RWPE1 (cell line): ENCODE measurements at places on chromosomes 11 and 22.

DNA sequence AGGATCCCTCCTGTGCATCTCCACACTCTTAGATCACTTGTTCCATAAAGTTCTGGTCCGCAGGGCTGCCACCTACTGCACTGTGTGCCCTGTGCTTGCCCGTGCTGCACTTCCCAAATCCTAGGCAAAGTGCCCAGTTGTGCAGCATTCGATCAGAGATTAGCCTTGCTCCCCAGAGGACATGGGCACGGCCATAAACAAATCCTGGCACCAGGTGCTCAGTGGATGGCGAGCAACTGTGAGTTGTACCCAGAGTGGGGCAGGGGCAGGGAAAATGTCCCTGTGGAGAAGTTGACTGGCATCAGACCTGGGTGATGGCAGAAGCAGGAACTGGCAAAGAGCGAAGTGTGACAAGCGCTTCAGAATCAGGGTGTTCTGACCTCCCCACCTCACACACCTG is 4.7 kb downstream of the FADS2 start:
- no peak for DNase-seq

GRCh38 chr11:61266602-61267001 is 25.6 kb downstream of the PGA5 start:
- DNase-seq: no peak

- DNase-seq: no peak
Measured at GRCh38 chr22:22400099-22400498, 108.4 kb downstream of the ZNF280B start.

DNA sequence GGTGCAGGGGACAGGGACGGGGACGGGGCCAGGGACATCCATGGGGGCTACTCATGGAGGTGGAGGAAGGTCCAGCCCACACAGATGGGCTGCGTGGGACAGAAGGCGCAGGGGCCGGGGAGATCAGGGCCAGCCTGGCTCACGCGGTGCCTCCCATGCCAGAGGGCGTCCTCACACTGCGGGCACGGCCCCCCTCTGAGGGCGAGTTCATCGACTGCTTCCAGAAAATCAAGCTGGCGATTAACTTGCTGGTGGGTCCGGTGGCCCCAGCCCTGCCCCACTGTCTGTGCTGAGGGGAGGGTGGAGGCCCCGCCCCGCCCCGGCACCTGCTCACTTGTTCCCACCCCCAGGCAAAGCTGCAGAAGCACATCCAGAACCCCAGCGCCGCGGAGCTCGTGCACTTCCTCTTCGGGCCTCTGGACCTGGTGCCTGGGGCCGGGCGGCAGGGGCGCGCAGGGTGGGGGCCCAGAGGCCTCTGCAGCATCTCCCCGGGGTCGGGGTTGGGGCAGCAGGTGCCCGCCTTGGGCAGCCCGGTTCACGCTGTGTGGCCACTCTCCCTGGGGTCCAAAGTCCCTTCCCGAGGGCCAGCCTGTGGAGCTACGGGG is 15.8 kb downstream of the EPS8L2 start:
- DNase-seq: no peak

GRCh38 chr11:79400717-79401330 is 40.0 kb downstream of the TENM4 start:
- peak; percentile 48 for DNase-seq

DNA sequence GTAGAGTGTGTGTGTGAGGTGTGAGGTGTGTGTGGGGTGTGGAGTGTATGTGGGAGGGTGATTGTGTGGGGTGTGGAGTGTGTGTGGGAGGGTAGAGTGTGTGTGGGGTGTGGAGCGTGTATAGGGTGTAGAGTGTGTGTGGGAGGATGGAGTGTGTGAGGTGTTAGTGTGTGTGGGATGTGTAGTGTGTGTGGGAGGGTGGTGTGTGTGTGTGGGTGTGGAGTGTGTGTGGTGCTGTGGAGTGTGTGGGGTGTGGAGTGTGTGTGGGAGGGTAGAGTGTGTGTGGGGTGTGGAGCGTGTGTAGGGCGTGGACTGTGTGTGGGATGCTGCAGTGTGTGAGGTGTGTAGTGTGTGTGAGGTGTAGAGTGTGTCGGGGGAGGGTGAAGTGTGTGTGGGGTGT is 356.1 kb downstream of the CADM1 start:
- no peak for DNase-seq

DNA sequence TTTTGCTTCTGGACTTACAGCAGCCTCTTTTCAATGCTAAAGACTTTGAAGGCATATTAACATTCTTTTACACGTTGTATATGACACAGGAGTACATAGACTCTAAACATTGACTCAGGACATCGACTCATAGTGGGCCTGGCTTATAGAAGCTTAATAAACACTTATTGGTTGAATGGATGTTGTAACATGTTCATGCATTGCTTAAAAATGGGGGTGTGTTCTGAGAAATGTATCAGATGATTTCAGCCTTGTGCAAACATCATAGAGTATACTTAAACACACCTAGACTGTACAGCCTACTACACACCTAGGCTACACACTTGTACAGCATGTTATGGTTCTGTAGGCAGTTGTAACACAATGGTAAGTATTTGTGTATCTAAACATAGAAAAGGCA is 17.9 kb downstream of the TTC17 start:
- peak; percentile 79 for DNase-seq

- DNase-seq: no peak
Measured at GRCh38 chr11:70915158-70915985, 337.0 kb downstream of the SHANK2 start.

DNA sequence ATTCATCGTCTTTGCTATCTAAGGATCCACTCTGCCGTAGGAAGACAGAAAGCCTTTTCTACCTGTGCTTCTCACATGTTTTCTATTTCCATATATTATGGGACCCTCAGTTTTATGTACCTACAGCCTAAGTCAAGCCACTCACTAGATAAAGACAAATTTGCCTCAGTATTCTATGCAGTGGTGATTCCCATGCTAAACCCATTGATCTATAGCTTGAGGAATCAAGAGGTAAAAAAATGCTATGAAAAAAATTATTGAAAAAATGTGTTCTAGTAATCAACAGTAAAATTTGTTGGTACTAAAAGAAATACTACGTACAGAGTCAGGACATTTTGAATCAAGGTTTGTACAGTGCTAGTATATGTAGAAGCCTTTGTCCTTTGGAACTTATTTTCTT is 18.1 kb upstream of the OR5AL1 start:
- DNase-seq: no peak

DNA sequence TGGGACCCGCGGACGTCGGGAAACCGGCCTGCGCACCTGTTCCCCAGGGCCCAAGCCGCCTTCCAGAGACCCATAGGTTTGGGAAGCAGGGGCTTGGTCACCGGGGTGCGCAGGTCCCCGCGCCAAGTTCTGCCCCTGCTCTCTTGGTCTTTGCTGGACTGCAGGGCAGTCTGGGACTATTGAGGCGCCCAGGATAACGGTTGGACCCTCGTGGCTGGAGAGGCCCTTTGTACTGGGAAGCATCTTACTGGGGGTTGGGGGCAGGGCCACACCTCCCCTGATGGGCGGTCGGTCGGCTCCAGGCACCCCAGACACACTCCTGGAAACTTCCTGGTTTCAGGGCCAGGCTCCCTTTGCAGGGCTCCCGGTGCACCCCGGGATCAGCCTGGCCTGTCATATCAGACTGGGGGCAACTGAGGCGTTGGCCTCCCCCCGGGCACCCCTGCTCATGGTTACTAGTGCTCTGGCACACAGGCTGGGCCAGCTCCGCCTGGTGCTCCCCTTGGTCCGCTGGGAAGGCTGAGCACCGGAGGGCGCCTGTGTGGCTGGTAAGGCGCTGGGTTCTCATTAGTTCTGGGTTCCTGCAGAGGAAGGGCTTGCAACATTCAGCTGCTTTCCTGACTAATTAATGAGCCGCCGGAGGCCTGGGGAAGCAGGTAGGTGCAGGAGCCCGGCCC is 1250.5 kb downstream of the BRD1 start:
- DNase-seq: no peak

GRCh38 chr11:64100782-64101353 is 65.0 kb downstream of the MACROD1 start:
- no peak for DNase-seq

GRCh38 chr11:64318766-64319761 is 1.1 kb downstream of the PRDX5 start:
- no peak for DNase-seq

- peak; percentile 75 for DNase-seq
Measured at GRCh38 chr11:86524620-86525352, 147.6 kb downstream of the ME3 start.

DNA sequence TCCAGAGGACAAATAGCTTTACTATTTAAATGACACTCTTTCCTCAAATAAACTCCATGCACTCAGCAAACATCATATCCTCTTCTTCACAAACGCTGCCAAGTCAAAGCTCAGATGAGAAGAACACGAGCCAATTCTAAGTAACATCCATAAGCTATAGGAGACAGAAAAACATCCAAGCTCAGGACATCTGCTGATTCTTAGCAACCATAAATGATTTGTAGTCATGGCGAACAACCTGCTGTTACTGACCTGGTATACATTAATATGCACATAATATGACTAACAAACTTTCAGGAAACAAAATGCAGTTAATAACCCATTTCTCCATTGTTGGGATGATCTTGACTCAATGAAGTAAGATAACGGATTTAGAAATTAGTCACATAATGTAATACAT is 6.7 kb downstream of the GALNT18 start:
- no peak for DNase-seq

DNA sequence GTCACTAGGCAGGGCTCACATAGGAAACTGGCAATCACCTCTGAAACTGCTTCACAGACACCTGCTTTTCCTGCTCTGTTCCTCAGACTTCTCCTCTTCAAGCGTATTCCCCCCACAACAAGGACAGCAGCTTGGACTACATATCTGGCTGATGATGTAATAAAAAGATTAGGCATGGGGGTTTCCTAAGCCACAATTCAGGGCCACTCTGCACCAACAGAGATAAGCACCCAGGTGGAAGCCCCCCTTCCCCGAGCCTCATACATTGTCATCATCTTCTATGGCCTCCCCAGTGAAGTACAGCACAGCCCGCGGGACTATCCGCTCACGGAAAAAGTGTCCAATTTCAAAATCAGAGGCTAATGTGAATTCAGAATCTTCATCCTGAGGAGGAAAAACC is 25.0 kb upstream of the PHLDA2 start:
- DNase-seq: no peak

DNA sequence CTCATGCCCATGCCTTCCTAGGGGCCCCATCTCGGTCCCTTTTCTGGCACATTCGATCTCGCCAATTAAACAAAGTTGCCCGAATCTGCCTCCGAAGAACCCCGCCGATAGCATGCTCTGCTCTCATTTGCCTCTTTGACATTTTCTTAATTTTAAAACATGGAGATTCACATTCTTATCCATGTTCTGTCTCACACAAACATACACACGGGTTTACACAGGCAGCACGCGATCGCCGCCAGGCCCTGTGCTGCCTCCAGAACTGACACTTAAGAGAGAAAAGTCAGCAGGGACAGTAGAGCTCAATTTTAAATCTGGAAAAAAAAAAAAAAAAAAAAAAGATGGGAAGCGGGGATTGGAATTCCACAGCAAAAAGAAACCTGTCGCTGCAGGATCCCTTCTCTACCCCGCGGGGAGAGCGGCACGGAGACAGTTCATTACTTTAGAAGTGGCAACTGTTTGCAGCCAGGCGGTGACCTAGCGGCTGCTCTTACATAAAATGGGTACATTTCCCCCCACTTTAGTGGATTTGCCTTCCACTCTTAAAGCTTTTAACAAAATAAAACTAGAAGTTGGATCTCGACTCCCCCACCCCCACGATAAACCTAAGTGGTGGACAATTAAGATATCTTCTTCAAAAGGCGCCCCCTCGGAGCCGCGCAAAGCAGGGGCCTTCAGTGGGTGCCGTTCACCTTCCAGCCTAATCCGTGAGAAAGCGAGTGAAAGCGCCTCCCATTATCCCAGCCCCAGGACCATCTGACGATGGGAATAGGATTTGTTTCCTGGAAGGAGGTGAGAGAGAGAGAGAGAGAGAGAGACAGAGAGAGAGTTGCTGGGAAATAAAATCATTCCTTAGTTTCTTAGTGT is 13.7 kb downstream of the PAX6 start:
- DNase-seq: no peak

GRCh38 chr11:104054911-104055529 is 18.6 kb downstream of the DDI1 start:
- no peak for DNase-seq

DNA sequence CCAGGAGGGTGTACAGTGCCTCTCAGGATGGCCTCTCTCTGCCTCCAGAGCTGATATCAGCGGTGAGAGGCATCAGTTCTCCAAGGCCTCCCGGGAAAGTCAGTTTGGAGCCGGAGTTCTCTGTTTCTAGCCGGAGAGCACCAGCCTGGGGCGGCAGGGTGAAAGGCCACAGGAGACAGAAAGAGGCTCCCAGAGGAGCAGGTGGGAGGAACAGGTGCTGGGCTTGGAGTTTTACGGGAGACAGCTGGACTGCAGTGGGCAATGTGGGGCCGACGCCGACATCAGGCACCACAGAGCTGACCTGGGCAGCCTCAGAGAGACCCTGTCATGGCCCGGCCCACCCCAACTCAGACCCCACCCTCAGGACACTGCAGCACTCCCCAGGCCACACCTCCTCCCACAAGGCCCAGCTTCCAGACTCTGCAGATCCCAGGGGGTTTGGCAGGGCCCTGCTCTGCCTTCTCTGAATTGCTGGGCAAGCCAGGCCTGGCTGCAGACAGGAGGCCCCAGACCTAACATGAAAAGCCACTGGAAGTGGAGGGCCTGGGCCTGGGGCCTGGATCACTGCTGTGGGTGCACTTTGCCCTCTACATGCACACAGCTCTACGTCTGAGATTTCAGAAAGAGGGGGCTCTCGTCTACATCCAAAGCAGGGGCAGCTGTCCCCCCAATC is 885.6 kb downstream of the BRD1 start:
- no peak for DNase-seq

DNA sequence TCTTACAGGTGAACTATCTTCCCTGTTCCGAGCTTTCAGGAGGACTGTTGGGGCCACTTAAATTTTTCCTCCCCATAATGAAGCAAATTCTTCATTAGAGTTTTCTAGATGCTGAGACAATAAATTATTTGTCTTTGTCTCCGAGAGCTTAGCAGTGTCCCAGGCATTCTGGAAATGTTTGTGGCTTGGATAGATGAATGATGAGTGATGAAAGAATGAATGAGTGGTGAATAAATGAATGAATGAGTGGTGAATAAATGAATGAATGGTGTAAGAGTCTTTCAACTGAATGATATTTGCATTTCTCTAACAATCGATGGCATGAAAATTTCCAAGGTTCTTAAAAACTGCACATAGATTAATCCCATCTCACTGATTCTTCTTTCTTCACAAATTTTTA is 52.8 kb downstream of the AHNAK start:
- DNase-seq: no peak

- no peak for DNase-seq
Measured at GRCh38 chr11:35179466-35180135, 40.6 kb downstream of the CD44 start.

DNA sequence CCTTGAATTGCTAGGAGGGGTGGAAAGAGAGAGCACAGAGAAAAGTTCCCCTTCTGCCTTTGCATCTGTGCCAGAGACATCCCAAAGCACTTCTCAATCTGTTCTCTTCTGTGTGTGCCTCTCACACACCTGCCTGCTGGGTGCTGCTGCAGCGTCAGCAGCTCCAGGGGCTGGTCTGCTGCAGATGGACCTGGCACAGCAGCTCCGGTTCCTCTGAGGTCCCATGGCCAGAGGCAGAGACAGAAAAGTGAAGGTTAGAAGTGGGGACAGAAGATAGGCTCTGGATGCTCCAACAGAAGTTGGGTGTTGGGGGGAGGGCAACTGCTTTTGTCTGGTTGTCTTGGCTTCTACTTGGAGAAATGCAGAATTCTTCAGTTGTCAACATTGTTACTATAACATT is 48.9 kb upstream of the KIRREL3 start:
- DNase-seq: no peak
